ENCODE measurements at places on chromosomes 1 and 21.

- no peak for DNase-seq
These were observed 413.5 kb downstream of the DUSP10 start for GRCh38 chr1:221328371-221328770.

DNA sequence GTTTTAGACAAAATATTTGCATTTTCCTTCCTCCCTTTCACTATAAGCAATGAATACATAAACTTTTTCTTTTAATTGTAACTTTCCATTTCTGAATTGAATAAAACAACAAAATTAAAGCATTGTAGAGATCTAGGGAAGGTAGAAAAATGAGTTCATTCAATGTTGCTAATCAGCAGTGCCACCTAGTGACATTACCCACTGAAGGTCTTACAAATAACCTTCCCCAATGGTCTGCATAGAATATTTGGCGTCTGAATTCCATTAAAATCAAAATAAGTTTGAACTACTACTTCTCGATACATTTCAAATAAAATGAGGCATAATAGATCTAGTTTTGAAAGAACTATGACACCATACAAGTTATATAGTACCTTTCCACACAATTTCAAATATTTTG is 19.6 kb downstream of the FH start:
- peak; percentile 35 for DNase-seq

GRCh38 chr1:110726755-110727154 is 52.0 kb upstream of the KCNA3 start:
- no peak for DNase-seq

GRCh38 chr1:43414634-43415223 is 25.0 kb downstream of the SZT2 start:
- peak; percentile 65 for DNase-seq

DNA sequence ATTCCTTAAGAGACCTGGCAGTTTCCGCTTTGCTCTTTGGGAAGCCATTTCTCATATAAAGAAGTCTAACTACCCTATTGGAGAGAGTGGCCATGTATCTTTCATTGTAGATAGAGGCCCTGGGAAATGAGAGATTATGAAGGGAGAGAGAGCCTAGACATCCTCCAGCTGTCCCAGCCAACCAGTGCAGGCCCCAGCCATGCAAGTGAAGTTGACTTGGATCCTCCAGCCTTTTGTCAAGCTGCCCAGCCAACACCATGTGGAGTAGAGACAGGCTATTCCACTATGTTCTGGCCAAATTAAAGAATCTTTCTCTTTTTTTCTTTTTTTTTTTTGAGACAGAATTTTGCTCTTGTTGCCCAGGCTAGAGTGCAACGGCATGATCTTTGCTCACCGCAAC is 7.1 kb upstream of the ANP32E start:
- no peak for DNase-seq

DNA sequence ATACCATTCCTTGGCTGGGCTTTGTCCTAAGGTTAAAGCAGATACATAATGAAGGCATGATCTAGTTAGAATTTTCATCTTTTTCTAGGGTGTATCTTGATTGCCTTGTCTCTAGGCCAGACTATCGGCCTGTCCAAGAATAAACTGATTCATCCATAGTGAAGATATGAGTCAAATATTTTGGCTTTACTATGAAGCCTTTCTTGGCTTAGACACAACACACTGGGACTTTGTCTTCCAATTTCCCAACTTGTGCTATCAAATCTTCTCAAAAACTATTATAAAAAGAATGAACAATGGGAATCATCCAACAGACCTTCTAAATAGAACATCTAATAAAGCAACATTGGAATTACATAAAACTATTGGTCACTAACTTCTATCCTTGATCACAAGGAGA is 64.8 kb downstream of the WARS2 start:
- no peak for DNase-seq

- no peak for DNase-seq
These were observed 43.9 kb downstream of the ZNF684 start for GRCh38 chr1:40575336-40575735.

GRCh38 chr1:178436899-178437298 is 59.9 kb downstream of the CLEC20A start:
- DNase-seq, result no peak

Data from RCC 7860 (cell line).